NCI-H82 (cell line): ENCODE measurements at places on chromosomes 5 and 9.
A peak's percentile ranks its signal among the peaks of the same experiment; 100 is the strongest.

GRCh38 chr5:9212605-9213004 is 333.3 kb downstream of the SEMA5A start:
- DNase-seq, result no peak

GRCh38 chr5:83718936-83719495 is 1.6 kb downstream of the HAPLN1 start:
- no peak for DNase-seq

GRCh38 chr9:134735441-134736175 is 94.0 kb downstream of the COL5A1 start:
- DNase-seq, result peak; percentile 83

- DNase-seq, result no peak
These were observed 28.3 kb upstream of the GAS1 start for GRCh38 chr9:86975606-86976005.

DNA sequence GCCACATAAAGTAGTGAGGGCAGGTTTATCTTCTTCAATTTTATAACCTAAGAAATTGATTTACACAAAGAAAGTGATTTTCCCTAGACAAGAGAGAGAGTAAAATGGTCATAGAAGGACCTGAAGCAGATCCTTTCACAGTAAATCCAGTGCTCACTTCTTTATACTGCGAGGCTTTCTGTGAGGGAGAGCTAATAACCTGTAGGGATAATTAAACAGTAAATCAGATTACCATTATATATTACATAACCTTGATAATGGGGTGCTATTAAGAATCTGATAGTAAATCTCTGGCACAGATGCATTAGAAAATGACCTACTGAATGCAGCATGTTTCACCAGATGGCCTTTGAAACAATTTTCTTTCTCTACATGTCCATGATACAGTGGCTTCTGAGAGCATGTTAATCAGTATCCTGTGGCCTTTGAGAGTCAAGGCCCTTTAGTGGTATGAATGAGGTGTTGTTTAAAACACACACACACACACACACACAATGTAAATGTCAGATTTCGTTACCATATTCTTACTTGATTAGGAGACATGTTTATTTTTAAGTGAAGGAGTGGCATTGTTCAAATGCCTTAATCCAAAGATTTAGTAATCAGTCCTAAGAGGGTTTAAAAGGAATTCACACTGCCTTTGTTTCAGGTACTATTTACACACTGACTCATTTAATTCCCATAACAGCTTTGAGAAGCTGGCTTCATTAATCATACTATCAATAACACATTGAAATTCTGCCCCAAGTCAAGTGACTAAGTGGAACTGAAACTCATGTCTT is 124.7 kb downstream of the ALDH1A1 start:
- DNase-seq, result peak; percentile 91

DNA sequence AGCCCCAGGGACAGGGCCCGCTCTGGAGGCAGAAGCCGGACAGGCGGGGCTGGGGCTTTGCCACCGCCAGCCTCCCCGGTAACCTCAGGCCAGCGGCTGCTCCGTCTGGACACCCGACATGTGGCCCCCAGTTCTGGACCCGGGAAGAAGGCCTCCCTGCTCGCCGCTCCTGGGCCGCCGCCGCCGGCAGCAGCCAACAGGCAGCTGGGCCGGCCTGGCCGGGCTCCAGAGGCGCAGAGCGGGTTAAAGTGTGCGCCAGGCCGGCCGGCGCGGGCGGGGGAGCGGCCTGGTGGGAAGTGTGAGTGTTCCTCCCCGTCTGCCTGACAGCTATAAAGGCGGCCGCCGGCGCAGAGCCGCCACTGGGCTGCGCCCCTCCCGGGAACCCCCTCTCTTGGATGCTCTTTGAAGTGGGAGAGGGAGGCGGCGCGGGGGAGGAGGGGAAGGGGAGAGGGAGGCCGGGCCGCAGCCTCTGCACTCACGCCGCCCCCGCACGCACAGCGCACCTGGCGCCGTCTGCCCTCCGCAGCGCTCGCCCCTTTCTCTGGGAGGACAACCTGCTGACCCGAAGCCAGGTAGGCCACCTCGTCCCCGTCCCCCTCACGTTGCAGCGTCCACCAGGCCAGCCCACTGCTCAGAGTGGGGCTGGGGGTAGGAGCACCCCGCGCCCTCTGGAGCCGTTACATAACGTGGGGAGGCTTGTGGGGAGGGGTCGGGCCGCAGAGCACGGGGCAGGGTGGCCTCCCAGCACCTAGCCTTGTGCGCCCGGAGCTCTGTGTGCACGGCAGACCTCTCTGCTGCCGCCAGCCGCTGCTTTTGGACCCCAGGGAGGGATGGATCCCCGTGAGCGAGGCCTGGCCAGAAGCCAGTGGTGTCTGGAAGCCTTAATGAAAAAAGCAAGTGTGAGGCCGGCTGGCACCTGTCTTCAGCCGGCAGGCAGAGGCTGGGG is at the start of gene ADAMTSL2:
Gene ADAMTSL2, plus strand, starts transcription at position 359 of the 946 bp plus-strand sequence. CDS start 2,009 bp downstream, outside the sequence.
- DNase-seq, result peak; percentile 34

- DNase-seq, result no peak
These were observed 39.7 kb downstream of the RAPGEF6 start for GRCh38 chr5:131595088-131596033.

GRCh38 chr5:76305269-76305668 is 97.8 kb upstream of the IQGAP2 start:
- DNase-seq, result no peak

DNA sequence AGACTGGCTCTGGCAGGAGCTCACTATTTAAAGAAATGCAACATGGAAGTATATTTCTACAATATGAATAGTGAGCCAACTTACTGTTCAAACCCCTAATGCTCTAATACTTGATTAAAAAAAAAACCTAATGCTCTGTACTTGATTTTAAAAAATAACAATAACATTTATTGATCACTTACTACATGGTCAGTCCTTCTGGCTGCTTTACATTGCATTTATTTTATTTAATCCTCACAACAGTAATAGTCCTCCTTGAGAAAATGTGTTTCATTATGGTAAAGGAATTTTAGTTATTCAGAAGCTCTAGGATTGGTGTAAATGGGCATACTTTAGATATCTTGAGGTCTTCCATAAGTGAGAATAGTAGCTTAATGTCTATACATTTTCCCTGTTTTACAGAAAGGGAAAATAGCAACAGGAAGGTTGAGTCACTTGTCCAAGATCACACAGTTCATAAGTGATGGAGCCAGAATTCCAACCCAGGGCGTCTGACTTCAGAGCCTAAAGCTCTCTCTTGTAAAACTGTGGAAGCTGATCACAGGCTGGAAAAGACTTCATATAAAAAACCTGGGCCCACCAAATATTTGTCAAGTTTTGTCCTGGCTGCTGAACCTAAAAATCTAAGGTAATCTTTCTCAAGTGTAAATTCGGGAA is 1.0 kb downstream of the STARD4 start:
- no peak for DNase-seq

DNA sequence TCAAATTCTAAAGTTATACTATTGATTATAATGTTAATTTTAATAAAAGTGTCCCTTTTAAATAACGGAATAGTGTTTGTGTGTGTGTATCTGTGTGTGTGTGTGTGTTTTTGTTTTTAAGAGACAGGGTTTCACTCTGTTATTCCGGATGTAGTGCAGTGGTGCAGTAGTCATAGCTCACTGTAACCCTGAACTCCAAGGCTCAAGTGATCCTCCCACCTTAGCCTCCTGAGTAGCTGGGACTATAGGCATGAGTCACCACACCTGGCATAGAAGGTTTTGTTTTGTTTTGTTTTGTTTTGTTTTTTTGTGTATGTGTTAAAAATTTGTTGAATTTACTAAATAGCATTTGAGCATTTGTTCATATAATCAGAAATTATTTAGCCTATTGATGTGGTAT is 64.6 kb downstream of the YTHDC2 start:
- DNase-seq, result no peak

DNA sequence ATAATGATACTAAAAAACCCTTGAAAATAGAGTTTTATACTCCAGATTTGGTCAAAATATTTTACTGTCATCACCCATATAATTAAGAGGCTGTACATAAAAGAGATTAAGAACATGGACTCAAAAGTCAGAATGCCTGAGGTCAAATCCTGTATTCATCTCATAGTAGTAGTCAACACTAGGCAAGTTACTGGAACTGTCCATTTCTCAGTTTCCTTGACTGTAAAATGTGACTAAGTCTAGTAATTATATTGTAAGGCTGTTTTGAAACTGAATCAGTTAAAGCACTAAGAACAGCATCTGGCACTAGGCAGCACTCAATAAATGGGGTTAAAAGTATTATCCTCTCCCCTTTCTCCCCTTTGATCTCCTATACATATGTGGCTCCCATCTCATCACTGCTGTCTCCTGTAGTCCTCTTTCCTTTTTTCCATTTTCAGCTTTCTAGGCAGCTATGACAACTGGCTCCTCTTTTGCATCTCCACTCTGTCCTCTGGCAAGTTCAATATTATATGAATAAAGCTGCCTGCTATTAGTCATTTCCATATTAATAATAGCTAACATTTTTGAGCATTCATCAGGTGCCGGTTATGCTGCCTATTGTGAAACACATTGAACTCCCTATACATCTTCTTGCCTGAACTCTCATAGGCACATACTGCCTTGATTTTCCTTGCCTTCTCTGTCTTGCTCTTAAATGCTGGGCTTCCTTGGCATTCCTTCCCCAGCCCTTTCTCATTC is 185.8 kb upstream of the NREP start:
- peak; percentile 56 for DNase-seq

- peak; percentile 88 for DNase-seq
These were observed 132.4 kb upstream of the NIPBL start for GRCh38 chr5:36743891-36744772.

- DNase-seq, result no peak
These were observed 66.7 kb upstream of the ADRA1B start for GRCh38 chr5:159849437-159850083.

GRCh38 chr9:100521282-100521681 is 48.3 kb downstream of the TMEFF1 start:
- DNase-seq, result no peak

GRCh38 chr9:27749838-27750237 is 176.6 kb upstream of the C9orf72 start:
- peak; percentile 51 for DNase-seq
